ENCODE measurements at places on chromosomes 6 and 20. TPM values are rescaled to one million over a fixed set of nuclear protein-coding genes. Genes with fewer than 3 reads are reported as not detected.

DNA sequence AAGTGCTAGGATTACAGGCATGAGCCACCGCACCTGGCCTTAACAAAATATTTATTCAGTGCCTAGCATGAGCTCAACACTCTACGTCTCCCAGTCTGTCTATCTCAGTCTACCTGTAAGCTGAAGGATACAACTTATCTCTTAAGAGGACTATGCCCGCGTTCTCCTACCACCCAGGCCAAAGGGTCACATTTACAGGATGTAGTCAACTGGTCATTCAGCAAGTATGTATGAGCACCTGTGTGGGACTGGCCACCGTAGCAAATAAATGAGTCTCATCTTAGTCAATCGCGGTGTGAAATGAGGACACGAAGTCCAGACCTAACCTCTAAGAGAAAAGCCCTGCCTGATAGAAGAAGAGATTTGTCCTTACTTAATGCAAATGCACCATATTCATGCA lies 49.9 kb downstream of the MUC22 start:
- peak; percentile 32 for DNase-seq

DNA sequence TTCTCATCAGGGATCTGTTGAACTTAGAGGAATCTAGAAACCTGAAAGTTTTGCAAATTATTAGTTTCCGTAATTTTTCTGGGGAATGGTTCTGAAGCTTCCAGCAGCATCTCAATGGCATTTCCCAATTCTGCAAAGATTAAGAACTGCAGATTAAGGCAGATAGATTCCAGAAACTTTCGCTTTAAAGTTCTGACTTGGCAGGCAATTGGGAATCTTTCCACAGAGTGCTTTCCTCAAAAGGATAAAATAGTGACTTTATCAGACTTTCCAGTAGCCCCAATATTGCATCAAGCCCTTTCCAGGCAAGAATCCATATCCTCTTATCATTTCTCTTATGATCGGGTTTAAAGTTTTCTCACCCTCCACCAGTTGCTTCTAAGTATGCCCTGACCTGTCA lies 261.1 kb downstream of the FNDC1 start:
- no peak for DNase-seq

DNA sequence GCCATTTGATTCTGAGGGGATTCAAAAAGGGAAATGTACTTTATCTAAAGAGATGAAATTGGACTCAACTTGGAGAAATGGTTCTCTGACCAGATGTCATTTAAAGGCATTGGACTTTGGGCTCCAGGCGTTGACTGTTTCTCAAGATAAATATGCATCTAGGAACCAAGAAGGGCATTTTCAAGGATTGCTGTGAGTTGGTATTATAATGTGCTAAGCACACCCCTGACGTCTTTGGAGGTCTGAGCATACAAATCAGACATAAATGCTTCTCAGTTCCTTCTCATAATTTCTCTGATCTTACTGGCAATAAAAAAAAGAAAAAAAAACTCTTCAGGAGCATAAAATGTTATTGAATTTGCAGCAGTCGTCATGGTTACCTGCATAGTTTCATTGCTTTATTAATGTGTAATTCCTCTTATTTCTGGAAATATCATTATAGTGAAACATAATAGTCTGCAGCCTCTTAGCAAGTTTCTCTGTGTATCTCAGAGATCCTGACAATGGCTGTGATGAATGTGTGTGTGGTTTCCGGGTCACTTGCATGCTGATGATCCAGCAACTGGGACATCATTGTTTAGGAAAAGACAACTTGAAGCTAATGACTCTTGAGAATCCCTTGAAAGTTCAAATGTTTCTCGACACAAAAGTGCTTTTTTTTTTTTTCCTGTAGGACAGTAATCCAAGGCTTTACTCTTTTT lies 136.0 kb downstream of the AIG1 start:
- DNase-seq = peak; percentile 72

- no peak for DNase-seq
Measured at GRCh38 chr20:57090590-57091560, 175.6 kb downstream of the BMP7 start.

DNA sequence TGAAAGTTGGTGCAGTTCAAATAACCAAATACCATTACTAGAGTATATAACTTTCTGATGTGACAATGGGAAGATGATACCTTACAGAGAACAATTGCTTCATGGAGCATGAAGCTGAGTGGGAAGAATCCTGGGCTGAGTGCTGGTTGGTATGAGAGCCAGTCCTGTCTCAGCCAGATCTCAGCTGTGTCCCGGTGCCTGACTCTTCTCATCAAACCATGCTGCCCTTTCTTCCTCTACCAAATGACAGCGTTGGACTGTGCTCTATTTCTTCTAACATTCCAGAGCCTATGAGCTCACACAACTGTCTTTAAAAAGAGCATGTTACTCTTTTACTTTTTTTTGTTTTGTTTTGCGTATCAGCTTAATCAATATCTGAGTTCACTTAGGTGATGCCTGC lies 27.5 kb upstream of the PBOV1 start:
- DNase-seq = no peak

DNA sequence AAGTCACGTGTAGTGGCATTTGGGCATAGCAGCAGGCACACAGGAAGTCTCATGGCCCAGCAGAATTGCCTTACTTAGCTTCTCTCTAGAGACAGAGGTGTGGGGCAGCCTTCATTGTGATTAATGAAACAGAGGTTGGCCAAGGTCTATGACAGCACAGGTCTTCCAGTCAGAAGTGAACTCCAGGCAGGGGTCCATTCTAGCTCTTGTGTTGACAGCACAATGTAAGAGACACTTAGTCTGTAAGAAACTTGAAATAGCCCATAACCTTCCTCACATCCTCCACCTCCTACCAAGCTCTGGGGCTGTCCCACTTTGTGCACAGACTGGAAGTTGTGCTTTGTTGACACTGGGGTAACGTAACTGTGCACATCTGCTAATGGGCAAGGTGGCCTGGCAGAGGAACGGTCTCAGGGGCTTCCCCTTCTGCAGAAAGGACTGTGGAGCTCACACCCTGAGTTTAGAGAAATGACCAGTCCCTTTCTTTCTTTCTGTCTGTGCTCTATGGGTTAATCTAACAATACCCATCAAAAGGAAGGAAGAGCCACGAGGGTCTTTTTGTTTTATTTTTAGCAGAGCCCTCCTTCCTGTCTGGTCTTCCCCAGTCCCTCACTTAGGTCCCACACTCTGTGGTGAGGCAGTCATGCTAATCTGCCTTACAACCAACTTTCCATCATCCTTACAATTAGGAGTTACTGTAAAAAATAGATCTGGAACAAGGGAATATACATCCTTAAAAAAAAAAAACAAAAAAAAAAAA lies 35.6 kb upstream of the TAGAP start:
- DNase-seq = no peak

The CAGE1 gene
- total RNA-seq = not detected

GRCh38 chr20:59751075-59751711 lies 146.9 kb downstream of the PHACTR3 start:
- peak; percentile 31 for DNase-seq
